Cortex of kidney (tissue), 1 donor: ENCODE measurements at places on chromosomes 11 and 22.

DNA sequence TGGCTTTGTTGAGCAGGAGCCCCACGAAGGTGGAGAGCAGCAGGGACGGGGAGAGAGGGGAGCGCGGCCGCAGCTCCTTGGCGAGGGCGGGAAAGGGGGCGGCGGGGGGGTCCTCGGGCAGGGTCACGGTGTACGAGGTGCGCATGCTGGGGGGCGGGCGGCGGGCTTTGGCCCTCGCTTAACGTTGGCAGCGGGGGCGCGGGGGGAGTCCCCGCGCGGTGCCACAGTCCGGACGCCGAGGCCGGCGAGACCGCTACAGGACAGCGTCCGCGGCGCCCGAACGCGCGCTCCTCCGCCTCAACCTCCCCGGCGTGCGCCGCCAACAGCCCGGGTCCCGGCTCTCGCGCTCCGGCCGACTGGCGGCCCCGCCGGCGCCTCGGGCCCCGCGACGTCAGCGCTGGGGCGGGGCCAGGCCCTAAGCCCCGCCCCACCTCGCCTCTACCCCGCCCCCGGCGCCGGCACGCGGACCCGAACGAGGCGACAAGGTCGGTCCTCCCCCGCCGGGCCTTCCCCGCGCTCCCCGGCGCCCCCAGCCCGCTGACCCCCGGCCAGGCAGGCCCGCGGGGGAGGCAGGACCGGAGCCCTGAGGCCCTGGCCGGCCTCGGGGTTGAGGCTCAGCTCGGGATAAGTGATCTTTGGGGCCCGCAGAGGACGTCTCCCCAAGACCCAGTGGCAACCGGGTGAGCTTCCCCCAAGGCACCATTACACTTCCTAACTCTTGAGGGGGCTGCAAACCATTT lies 17.5 kb downstream of the USP2 start:
- no peak for DNase-seq

GRCh38 chr11:118607401-118608359 lies at the start of gene PHLDB1:
Gene PHLDB1 (plus strand): TSS chr11:118607615. CDS start chr11:118613837, 6,222 bp downstream.
- no peak for DNase-seq

GRCh38 chr11:61917334-61918109 lies at the start of gene RAB3IL1:
Gene RAB3IL1 (minus strand): TSS chr11:61917566. CDS start chr11:61917367, 199 bp downstream.
- no peak for DNase-seq

DNA sequence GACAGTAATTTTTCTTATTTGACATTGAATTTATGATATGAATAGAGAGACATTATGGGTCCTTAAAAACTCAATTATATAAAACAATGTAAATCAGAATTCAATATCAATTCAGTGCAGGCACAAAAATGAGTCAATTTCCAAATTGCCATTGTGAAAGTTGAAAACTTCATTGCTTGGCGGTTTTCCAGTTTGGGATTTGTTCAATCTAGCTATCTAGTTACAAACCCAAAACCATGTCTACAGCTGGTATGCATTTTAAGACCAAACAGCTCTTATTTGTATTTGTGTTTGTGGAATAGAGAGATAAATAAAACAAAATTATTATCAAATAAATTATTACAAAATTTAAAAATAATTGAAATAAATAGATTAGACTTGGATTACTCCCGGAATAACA lies 1206.6 kb upstream of the RAG2 start:
- DNase-seq = no peak

DNA sequence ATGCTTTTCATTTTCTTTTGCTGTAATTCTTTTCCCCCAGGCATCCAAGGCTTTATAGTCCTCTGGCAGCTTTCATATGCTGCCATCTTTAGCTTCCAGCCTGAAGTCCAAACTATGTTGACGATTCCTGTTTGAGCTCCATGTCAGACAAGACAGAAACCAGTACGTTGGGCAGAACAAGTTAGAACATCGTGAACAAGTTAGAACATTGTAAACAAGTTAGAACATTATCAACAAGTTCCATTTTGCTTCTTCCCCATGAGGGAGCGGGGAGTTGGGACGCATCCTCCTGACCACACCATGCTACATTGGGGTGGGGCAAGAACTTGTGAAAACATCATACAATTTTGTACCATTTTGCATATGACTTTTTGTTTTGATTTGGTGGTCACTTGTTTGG lies 23.9 kb downstream of the GLB1L2 start:
- DNase-seq = no peak

DNA sequence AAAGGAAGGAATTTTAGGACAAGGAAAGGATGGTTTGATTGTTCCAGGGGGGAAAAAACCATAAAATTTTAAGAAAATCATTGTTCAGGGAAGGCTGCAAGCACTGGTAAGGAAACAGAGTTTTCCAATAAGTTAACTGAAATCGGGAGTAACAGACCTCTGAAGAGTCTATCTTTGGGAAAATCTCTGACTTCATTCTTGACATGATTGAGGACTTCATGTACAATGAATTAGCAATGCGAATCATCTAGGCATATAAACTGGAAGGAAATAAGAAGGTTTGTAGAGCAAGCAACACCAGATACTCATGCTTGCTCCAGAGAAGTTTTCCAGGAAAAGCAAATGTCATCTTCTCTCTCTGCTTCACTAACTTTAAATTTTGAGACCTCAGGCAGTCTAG lies 18.5 kb downstream of the APLP2 start:
- DNase-seq = no peak

GRCh38 chr11:119624102-119624615 lies 104.8 kb downstream of the NECTIN1 start:
- no peak for DNase-seq

DNA sequence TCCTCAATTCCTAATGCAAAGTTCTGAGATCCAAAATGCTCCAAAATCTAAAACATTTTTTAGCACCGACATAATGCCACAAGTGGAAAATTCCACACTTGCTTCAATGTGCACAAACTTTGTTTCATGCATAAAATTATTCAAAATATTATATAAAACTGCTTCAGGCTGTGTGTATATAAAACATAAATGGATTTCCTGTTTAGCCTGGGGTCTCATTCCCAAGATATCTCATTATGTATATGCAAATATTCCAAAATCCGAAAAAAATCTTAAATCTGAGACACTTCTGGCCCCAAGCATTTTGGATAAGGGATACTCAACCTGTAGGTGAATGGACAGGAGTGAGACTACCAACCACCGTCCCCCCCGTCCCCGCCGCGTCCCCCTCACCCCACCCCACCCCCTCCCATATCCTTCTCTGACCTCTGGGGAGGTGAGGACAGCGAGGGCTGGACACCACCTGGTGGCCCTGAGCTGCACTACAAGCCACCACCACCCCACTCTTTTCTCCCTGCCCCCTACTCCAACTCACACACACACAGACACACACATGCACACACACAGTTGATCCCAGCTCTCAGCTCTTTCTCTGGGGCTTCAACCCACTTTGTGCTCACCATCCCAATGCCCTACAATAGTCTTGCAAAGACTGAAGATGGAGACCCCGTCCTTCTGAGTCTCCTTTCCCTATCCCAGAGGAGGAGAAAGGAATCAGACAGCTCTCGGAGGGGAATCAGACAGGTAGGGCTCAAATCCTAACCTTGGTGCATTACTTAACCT lies 101.0 kb downstream of the PDE2A start:
- no peak for DNase-seq

DNA sequence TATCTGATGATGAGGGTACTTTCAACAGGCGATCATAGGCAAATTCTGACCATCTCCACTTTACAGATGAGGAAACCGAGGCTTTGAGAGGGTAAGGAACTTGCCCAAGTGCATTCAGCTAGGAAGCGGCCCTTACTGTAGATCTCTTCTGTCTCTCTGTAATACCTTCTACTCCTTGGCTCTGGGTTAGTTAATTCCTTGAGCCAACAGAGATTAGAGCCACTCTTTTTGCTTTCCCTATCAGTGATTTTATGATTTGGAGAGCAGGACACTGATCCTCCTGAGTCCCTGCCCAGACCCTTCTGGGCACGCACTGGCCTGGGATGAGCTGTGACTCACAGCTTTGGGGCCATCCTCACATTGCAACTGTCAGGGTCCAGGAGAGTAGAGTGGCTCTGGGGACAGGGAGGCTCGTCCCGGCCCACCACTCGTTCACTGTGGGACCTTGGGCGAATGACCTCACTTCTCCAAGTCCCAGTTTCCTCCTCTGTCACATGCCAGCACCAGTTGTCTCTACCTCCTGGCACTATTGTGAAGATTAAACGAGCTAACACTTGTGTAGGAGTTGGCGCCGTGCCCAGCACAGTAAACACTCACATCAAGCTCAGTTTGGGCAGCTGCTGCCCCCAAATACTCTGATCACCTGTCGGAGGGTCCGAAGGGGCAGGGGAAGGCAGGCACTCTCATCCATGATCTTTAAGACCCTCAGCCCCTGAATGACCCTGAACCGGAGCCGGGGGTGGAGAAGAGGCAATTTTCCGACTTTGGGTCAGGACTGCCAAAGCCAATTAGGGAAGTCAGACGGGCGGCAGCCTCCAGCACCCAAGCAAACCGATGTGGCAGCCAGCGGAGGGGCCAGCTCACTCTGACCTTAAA lies 235.0 kb downstream of the MIAT start:
- no peak for DNase-seq

DNA sequence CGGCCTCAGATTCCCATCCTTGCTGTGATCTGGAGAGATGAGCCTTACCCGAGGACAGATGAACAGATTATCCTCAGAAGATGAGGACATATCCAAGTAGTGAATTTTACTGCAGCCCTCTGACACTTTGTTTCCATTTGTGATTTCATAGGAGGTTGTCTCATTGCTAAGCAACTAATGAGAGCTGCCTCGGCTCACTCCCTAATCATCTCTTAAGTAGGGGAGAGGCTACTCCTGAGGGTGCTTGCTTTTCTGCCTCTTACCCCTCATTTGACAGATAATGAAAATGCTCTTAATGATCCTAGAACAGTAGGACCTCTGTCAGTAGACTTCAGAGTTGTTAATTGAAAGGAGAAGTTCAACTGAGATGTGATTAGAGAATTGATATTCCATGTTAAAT lies 150.9 kb downstream of the TBC1D22A start:
- DNase-seq = no peak

DNA sequence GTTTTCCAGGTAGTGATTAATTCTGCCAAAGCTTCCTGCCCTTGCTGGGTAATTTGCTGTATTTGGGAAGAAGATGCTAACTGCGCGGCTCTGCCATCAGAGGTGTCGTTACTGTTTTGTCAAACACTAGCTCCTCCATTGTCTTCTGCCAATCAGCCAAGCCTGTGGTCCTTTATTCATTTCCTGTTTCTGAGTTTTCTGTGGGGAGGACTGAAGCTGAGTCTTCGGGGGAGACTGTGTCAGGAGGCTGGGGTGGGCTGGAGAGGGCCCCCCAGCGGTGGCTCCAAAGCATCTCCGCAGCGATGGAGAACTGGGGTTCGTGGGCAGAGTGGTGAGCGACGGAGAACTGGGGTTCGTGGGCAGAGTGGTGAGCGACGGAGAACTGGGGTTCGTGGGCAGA lies 322.9 kb upstream of the B3GAT1 start:
- no peak for DNase-seq

- no peak for DNase-seq
Observed at GRCh38 chr11:13603661-13604060, 64.8 kb upstream of the FAR1 start.

- no peak for DNase-seq
Observed at GRCh38 chr11:78266451-78266850, 77.7 kb downstream of the USP35 start.

GRCh38 chr11:110345743-110346142 lies 49.3 kb upstream of the RDX start:
- DNase-seq = no peak

GRCh38 chr11:32829157-32829679 lies 509 bp upstream of the PRRG4 start:
- no peak for DNase-seq
